ENCODE measurements at places on chromosomes 3 and 15.

DNA sequence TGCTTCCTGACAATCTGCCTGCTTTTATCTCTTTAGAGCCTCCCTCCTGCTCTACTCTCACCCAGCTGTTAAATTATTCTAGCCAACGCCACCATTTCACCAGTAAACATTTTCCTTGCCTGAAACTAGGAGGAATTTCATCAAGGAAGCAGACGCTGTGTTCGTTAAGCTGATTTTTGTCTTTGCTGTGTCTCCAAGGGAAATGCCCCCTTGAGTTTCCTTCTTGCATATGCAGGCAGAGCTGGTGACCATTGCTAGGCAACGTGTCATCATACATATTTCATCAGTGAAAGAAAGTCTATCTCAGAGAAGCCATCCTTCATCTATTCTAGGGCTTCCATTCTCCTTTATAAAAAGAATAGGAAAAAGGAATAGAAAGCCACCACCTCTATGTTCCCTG lies 87.0 kb upstream of the ST8SIA2 start:
- no peak for DNase-seq

DNA sequence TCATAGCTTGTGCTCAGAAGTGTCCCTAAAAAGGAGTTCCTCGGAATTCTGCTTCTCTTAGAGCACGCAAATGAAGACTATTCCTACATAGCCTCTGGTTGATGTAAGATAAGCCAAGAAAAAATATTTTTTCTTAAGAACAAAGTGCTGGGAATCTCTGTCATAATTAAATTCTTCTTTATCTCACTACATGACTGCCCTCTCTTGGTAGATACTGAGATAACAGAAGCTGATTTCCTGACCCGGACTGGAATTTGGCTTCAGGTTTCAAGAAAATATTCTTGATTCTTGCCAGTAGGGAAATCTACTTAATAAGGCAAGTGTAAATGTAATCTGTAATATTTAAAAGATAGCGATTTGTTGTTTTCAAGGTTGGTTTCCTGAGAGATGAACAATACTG lies 31.3 kb upstream of the SETMAR start:
- no peak for DNase-seq

GRCh38 chr3:96027718-96028117 lies 786.7 kb upstream of the EPHA6 start:
- no peak for DNase-seq

GRCh38 chr3:15297608-15298350 lies 34.6 kb downstream of the SH3BP5 start:
- DNase-seq = no peak

GRCh38 chr3:52053307-52054304 lies 2.8 kb downstream of the DUSP7 start:
- peak; percentile 30 for DNase-seq

DNA sequence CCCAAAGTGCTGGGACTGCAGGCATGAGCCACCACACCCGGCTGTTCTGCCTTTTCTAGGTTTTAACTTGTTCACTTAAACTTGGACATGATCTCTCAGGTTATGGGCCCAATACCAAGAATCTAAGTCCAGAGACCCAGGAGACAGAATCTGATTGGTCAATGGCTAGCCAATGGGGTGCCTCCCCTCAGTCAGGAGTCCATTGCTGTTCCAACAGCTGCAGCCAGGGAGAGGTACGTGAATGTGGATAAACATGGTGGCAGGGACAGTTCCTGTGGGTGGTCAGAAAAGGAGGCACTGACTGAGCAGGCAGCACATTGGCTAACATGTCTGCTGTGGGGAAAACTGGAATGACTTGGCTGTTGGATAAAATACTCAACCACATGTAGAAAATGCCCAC lies 140.3 kb downstream of the RPLP1 start:
- DNase-seq = no peak

- peak; percentile 34 for DNase-seq
These were observed 19.3 kb upstream of the NRROS start for GRCh38 chr3:196620161-196620604.

DNA sequence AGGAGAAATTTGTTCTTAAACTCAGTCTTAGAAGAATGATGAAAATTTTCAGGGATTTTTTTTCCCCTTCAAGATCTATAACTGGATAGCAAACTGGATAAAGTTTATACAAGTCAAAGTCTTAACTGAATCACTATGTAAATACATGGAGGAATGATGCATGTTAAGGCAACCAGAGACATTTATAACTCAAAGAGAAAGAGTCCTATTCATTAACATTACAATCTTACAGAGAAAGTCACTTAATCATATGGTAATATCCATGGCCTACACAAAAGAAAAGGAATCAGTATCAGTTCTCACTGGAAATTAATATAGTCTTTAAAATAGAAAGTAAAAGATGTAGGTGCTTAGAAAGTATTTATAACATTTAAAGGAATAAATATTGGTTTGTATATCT lies 869.1 kb downstream of the TBL1XR1 start:
- no peak for DNase-seq

DNA sequence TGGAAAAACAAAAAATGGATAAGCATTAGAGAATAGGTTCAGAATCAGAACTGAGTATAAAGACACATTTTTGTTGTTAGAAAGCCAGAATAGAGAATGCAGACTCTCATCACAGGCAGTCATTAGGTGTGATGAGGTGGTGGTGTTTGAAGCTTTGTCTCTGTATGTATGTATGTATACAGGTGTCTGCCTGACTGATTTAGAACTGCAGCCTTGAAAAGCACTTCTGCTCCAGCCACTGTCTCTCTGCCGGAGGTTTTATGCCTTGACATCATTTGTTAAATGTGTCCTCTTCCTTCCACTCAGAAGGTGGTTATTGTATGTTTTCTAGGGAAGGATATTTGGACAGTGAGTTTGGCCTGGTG lies 80.7 kb upstream of the ZBED2 start:
- no peak for DNase-seq

DNA sequence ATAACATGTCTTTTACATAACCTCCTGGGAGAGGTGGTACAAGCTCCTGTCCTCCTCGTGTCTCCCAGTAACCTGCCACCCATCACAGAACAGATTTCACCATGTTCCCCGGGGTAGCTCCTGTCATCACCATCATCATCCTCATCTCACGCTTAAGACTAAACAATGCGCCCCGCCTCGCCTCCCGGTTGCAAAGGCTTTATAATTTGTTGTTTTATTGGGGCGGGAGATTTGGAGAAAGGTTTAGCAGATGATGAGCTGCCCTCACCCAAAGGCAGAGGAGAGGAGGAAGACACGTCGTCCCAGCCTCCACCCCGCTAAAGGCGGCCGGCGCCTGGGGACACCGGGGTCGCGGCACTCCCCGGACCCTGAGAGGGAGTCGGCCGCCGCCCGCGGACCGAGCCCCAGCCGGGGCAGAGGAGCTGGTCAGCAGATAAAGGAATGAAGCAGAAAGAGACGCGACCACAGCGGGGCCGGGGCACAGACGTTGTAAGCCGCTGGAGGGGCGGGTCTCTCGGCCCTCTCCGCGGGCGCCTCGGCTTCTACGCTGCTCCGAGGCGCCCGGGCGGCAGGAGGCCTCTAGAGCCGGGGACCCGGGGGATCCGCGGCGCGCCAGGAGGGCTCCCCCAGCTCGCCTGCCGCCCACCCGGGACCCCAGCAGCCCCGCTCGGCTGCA lies 589 bp downstream of the HERC1 start:
- no peak for DNase-seq

- DNase-seq = no peak
These were observed 50.0 kb upstream of the NPHP3 start for GRCh38 chr3:132772252-132772651.

GRCh38 chr3:120506076-120506827 lies 55.5 kb upstream of the FSTL1 start:
- no peak for DNase-seq

All from PC-9 (cell line).